ENCODE measurements at places on chromosomes 5 and 9.
A peak's percentile ranks its signal among the peaks of the same experiment; 100 is the strongest.

- peak; percentile 60 for DNase-seq
These were observed 6.3 kb upstream of the MED7 start for GRCh38 chr5:157148734-157149615.

GRCh38 chr5:122062205-122062604, 15.9 kb downstream of the LOX start:
- DNase-seq = no peak

DNA sequence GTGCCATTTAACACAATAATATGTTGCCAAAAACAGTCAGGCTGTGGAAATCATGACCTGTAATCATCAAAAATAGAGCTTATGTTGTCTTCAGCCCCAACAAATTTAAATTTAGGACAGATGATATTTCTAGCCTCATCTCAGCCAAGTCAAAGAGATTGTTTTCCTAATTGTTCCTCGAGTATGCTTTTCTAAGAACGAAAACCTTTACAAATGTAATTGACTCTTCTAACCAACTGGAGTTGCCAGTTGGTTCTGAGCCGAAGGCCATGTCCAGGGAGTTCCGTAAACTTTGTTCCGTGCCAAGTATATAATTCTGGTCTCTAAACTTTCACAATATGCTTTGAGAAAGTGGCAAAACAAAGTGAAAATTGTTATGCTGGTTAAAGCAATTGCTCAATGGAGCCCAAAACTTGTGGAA, 160.8 kb downstream of the CEMIP2 start:
- no peak for DNase-seq

- no peak for DNase-seq
These were observed 95.9 kb upstream of the TNC start for GRCh38 chr9:115213818-115214334.

- DNase-seq = no peak
These were observed 161.2 kb downstream of the RGS3 start for GRCh38 chr9:113624721-113625120.

- no peak for DNase-seq
These were observed 8.7 kb downstream of the GRM6 start for GRCh38 chr5:178986326-178986960.

DNA sequence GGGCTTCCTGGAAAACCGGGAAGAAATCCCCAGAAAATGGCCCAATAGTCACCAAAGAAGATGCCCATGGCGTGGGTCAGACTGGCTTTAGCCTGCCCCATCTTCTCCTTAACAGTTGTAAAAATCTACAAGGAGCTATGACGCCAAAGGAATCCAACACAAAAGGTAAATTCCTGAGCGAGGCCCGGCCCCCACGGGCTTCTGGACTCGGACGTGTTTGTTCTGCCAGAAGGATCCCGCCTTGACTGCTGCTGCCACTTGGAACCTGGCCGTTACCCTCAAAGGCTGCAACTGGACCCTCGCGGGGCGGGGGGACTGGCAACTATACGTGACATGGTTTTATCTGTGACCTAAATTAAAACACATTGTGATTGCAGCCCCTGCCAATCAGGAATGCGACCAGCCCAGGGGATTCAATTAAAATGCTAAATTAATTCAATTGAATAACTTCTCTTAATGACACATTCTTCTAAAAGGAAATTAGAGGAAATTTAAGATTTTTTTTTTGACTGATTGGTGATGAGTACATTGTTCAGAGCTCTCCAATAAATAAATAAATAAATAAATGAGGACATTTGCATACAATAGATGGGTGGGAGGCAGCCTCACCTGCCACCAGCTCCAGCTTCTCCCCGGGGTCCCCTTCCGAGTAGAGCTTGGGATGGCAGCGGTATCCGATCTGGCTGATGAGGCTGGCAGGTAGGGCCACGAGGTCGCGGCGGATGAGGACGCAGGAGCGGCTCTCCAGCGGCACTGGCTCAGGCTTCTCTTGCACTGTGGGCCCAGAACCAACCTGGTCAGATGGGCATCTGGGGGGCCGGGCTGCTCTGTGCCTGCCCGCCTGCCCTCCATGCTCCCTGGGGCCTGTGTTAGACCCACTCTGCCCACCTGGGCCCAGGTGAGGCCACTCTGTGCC, 54.7 kb upstream of the UBAC1 start:
- DNase-seq = no peak

DNA sequence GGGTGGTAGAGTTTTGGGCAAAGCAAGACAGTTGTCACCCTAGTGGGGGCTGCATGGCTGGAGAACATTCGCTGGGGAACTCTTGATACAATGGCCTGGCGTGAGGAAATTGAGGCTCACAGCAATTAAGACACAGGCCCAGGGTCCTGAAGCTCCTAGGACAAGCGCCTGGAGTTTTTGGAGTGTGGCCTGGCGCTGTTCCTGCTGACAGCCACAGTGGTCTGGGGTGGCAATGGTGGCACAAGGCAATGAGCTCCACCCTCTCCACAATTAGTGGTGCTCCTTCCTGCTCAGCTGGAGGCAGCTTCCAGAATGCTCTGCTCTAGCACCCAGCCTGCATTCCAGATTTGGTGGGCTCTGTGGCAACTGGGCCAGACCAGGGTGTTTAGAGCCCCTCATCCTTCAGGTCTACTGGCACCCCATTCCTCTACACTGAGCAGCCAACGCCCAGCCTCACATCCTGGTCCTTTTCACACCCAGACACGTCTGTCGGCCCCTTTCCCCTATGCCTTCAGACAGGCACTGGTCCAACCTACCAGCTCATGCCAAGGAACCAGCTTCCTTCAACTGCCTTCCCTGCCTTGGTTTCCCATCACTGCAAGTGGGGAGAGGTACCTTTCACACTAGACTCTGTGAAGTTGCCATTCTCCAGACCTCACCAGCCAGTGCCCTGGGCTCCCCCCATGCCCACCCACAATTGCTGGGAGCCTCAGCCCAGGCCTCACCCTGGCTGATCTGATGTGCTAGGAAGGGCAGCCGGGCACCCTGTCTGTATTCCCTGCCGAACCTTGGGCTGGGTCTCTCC, 138.1 kb upstream of the COL5A1 start:
- DNase-seq = no peak

GRCh38 chr9:34405719-34406118, 29.0 kb upstream of the MYORG start:
- DNase-seq = no peak

- DNase-seq = no peak
These were observed 176.7 kb upstream of the DMAC1 start for GRCh38 chr9:7976167-7976755.

- no peak for DNase-seq
These were observed 660.3 kb downstream of the ISL1 start for GRCh38 chr5:52043543-52043942.

GRCh38 chr9:133203506-133204075, 5.5 kb downstream of the OBP2B start:
- DNase-seq = no peak

GRCh38 chr9:75128535-75128934, 40.2 kb downstream of the OSTF1 start:
- DNase-seq = no peak

GRCh38 chr9:116355153-116355921, 201.7 kb downstream of the PAPPA start:
- DNase-seq = no peak

GRCh38 chr5:53092242-53092641, 17.3 kb downstream of the MOCS2 start:
- no peak for DNase-seq

GRCh38 chr9:91403665-91404543, 19.7 kb downstream of the NFIL3 start:
- DNase-seq = no peak

DNA sequence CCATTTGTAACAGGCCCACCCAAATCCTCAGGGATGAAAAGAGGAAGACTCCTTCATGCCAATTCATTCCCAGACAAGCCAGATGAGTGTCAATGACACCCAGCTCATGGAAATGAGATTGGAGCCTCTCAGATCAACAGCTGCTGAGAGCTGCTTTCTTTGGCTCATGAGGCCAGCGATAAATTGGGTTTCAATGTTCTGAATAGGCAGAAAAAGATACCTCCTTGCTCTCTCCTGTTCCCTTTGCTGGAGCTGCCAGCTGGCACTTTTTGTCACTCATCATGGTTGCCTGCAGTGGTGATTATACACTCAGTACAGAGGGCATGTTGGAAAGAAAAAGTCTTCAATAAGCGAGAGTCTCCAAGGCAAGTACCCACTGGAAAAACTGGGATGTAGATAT, 47.1 kb downstream of the SH3RF2 start:
- DNase-seq = no peak

DNA sequence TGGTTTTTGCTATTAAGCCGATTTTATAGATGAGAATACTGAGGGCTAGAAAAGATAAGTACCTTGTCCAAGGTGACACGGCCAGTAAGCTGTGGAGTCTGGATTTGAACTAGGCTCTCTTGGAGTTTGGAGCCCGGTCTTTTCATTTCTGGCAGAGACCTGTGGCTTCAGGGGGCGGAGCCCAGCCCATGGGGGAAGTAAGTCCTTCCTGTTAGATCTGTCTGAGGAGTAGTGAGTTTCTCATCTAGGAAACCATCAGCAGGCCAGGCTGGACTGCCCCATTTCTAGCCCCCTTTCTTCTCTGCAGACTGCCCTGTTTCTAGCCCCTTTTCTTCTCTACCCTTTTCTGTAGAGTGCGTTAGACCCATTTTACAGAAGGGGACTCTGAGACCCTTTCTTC, 521 bp upstream of the PTGS1 start:
- no peak for DNase-seq

DNA sequence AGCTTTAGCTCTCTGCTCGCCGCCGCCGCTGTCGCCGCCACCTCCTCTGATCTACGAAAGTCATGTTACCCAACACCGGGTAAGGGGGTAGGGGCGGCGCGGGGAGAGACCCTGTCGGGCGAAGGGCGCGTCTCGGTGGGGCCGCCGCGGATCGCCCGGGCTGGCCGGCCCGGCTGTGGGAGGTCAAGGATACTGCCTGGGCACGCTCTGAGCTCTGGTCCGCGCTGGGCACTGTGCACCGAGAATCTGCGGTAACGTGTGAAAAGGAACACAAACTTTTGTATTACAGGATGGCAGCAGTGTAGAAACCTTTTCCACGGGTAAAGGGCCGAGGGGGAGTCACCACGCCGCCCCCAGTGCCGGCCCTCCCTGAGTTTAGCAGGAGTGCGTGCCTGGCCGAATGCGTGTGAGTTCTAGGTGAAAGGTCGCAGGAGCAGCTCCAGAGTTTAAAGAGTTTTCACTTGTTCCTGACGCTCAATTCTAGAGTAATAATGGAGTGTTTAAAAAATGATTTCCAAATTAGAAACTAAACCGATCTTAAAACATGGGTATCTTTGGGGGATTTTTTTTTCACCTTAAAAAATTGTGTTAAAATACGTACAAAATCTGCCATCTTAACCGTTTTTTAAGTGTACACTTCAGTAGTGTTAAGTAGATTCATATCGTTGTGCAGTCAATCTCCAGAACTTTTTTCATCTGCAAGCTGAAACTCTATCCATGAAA, at the start of gene HSDL2:
TSS of gene HSDL2 (plus strand) at position 7 of the 723 bp plus-strand sequence. CDS start at position 63, 56 bp downstream.
- DNase-seq = no peak

DNA sequence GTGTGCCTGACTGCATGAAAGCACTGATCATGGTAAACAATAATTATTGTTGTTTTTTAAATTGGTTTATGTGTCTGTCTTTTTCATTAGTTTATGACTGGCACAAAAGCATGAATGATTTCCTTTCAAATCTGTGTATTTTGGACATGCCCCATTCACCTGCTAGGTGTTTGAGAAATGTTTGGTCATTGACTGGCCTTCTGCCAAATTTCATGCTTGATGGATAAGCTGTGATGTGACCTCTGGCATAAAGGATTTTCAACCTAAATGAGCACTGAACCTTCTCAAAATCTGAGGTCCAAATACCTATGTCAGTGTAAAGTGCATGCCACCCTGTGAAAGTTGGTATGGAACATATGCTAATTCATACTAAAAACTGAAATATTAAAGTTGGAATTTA, 204.5 kb downstream of the BRINP1 start:
- DNase-seq = no peak

Measured in activated T-helper 1 cell treated with anti-CD3 and anti-CD28 coated beads, Interleukin-2, amount 50 U/mL, for 16 hours (primary cell).